ENCODE measurements at places on chromosomes 16 and 17. TPM values are rescaled to one million over a fixed set of nuclear protein-coding genes. Genes with fewer than 3 reads are reported as not detected.

Gene ADCY9
- 21.8 TPM for polyA plus RNA-seq

- DNase-seq, result no peak
Observed at GRCh38 chr16:68147444-68147843, 62.3 kb downstream of the NFATC3 start.

Gene MYH1
- polyA plus RNA-seq, result not detected

DNA sequence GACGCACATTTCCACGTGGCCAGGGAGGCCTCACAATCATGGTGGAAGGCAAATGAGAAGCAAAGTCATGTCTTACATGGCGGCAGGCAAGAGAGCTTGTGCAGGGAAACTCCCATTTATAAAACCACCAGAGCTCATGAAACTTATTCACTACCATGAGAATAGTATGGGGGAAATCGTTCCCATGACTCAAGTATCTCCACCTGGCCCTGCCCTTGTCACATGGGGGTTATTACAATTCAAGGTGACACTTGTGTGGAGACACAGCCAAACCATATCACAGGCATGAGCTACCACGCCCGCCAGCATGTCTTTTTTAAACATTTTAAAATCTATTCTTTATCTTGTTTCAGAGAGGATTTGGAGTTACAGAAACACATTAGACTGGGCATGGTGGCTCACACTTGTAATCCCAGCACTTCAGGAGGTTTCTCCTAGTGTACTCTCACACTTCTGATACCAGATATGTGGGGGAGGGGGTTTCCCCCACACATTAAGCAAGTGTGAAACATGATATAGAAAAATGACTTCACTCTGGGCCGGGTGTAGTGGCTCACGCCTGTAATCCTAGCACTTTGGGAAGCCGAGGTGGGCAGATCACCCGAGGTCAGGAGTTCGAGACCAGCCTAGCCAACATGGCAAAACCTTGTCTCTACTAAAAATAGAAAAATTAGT lies 5.6 kb upstream of the ATMIN start:
- no peak for DNase-seq

DNA sequence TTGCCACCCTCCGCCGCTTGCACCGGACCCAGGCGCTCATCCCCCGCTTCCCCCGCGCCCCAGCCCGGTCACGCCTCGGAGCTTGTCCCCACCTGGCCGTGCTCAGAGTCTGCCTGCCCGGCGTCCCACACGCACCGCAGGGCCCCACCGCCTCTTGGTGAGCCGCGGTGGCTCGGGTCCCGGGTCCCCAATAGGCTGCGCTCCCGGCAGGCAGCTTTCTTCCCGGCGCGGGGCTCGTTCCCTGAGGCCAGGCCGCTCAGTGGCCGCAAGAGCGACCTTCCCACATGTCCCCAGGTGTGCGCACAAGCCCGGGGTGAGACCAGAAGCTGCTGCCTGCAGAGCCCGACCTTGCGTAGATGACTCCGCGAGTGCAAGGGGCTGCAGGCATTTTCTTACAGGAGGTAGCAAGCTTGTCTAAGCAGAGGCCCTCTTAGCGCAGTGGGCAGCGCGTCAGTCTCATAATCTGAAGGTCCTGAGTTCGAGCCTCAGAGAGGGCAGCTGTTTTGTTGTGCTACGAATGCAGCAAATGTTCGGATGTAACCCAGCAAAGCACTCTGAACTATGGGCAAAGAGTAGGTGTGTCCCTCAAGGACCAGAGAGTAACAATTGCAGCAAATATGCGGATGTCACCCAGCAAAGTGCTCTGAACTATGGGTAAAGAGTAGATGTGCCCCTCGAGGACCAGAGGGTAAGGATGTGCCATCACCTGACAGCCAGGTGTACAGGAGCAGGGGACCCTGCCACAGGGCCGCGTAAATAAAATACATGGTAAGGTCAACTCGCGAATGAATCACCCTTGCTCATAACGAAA lies 15.6 kb downstream of the TLE7 start:
- DNase-seq, result no peak

DNA sequence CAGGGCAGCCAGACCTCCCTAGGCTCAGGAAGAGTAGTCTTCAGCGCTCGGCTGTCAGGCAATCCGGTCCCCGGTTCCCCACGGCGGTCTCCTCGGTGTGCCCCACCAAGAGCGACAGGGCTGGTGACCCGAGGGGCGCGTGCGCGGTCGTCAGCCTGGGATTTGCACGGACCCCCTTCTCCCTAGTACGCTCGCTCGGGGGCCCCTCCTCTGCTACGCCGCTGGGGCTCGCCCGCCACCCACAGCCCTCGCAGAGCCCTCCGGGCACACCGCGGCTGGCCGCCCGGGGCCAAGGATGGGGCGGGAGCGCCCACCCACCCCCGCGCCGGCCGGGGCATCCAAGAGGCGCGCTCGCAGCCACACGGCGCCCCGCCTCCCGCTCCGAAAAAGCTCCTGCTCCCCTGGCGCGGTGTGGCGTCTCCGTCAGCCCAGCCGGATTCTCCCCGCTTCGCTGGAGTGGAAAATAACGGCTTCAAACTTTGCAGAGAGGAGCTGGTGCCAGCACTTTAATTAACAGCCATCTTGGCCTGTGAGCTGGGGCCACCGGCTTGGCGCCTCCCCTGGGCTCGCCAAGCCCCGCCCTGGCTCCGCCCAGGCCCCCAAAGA lies 2.1 kb upstream of the C1QL1 start:
- DNase-seq, result no peak

DNA sequence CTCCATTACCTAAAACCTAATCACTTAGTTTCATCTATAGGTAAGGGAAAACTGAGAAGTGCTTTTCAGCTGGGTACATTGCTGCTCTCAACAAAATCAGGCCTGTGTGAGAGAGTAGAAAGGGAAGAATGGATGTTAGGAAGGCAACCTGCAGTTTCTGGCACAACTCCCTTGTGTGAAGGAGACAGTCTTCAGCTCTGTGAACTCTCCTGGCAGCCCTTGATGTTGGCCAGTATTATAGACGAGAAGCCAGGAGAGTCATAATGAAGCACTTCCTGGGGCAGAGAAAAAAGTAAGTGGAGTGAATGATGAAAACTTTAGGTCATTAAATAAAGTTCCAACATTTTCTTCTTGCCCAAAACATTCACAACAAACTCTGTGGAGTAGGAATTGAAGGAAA lies 260.1 kb downstream of the IRX3 start:
- DNase-seq, result no peak

DNA sequence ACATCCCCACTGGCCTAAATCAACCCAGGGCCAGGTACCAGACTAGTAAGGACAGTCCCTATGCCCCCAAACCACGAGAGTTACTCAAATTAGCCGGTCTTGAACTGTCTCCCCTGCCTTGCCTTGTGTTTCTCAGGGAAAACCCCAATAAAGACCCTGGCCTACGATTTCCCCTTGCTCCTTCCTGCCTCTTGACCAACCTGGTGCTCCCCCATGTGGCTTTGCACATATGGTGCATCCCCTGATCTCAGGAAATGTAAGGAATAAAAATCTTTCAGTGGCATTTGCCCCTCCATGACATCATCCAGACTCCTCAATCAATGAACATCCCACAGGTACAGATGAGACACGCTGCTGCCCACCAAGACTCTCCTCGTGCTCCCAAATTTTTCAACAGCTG lies 87.9 kb downstream of the ZNF18 start:
- DNase-seq, result no peak

Gene CCDC40
- 2.2 TPM for polyA plus RNA-seq

GRCh38 chr17:82750241-82750908 lies 1.5 kb upstream of the TBCD start:
- DNase-seq, result no peak

- DNase-seq, result no peak
Observed at GRCh38 chr17:71251951-71252350, 868.9 kb upstream of the SOX9 start.

- no peak for DNase-seq
Observed at GRCh38 chr17:77131904-77132303, 8.9 kb upstream of the SEC14L1 start.

Gene ACSM3
- 3.5 TPM for polyA plus RNA-seq

Gene CPHXL2
- not detected for polyA plus RNA-seq

DNA sequence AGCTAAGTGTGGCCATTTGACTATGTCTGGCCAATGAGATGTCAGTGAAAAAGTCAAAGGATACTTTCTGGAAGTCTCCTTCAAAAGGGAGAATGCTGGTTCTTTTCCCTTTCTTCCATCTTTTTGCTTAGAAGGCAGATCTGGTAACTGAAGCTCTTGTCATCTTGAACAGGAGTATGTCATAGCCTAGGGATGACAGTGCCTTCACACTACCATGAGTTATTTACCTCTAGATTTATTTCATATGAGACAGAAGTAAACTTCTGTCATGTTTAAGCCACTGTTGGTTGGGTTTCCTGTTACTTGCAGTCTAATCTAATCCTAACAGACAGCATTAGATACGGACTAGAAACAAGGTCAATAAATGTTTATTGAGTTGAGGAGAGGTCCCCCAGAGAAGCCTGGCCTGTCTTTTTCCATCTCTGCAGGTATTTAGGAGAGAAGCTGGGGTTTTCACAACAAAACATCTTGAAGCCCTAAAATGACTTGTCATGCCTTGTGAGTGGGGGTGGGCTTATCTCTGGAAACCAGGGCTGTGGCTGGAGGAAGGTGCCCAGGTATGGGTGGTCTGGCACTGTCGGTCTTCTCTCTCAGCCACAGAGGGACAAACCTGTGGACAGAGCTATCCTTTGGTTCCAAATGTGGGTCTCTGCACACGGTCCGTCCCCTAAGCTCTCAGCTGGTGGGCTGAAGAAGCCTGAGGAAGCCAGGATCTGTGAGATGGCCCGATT lies 28.5 kb downstream of the TMEM98 start:
- DNase-seq, result no peak

DNA sequence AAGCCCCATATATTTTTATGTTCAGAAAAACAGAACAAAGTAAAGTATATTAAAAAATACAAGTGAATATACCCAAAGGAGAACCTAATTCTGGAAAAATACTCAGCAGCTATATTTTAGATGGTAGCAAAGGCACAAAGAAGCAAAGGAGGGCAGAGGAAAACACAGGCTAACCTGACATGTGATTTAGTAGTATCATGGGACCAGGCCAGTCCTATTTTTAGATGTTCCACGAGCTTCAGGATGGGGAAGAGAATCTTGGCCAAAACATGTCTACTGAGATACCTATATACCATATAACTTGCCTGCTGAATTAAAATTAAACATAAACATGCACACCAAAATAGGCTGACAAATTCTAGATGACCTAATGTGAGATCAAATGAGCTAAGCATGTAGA lies 32.9 kb downstream of the SMYD4 start:
- DNase-seq, result no peak
